ENCODE measurements at places on chromosomes 11 and 22. TPM values are rescaled to one million over a fixed set of nuclear protein-coding genes. Genes with fewer than 3 reads are reported as not detected.

OR5I1 gene
- not detected for total RNA-seq

NCR3LG1 gene
- total RNA-seq: 1.3 TPM

RFPL3 gene
- total RNA-seq: not detected

TECTA gene
- 2.5 TPM for total RNA-seq

KCTD14 gene
- total RNA-seq: 6.4 TPM

COPB1 gene
- total RNA-seq: 156 TPM

GSTT2 gene
- 4.9 TPM for total RNA-seq

TAGLN gene
- total RNA-seq: 505 TPM

CTNND1 gene
- total RNA-seq: 197 TPM

TNNI2 gene
- total RNA-seq: 3.1 TPM

TTC12 gene
- total RNA-seq: 43.2 TPM

ADSL gene
- 41.2 TPM for total RNA-seq

OR10A3 gene
- total RNA-seq: not detected

L3MBTL2 gene
- total RNA-seq: 28.6 TPM

PEX26 gene
- 36.9 TPM for total RNA-seq

LRP4 gene
- total RNA-seq: 30.8 TPM

RFPL2 gene
- not detected for total RNA-seq

TENM4 gene
- 5.0 TPM for total RNA-seq

PTPRJ gene
- total RNA-seq: 32.7 TPM

- no peak for DNase-seq
These were observed 39.4 kb upstream of the GGTLC2 start for GRCh38 chr22:22605074-22605404.

DNA sequence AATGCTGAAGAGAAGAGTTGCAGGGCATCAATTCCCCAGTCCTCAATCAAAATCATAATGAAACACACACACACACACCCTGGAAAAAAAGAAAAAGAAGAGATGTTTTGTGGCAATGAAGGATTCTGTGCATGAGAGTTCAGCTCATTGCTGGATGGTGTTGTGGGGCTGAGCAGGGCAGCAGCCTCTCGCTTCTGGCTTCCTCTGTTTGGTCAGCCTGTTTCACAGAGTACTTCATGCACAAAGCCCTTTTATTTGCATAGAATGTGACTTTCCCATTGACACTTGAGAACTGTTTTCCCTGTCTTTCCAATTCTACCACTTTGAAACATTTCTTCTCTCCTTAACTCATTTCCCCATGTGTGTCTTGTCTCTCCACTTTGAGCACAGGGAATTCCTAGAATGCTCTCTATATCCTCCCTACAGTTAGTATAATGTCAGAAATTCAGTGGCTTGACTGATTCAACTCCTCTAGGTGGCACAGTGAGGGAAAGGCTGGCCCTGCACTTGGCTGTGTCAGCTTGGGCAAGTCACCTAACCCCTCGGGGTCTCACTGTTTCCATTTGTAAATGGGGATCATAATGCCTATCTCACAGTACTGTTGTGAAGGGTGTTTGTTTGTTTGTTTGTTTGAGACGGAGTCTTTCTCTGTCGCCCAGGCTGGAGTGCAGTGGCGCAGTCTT lies 25.4 kb upstream of the BSX start:
- no peak for DNase-seq

- DNase-seq: no peak
These were observed 11.4 kb upstream of the MUC5AC start for GRCh38 chr11:1146365-1146764.

GRCh38 chr11:128026596-128026995 lies 560.8 kb downstream of the ETS1 start:
- DNase-seq: no peak

DNA sequence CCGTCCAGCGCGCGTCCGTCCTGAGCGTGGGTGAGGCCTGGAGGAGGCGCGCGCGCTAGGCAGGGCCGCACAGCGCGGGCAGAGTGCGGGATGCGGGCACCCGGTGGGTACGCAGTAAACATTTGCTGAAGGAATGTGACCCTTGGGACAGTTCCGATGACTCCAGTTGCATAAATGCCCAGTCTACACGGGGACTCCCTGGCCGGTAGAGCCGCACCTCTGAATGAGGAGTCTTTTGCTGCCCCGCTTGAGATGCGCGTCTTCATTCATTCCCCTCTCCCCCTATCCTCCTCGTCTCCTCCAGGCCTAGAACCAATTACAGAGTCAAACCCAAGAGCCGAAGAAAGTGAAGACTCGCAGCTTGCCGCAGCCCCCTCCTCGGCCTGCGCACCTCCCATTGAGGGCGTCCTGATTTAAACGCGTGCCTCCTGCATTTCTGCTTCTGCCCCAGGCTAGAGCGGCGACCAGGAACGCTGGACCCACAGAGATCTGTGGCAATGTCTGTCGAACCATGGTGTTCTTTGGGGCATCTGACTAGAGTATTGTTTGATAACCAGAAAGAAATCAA lies 729 bp upstream of the CHKB start:
- DNase-seq: no peak

DNA sequence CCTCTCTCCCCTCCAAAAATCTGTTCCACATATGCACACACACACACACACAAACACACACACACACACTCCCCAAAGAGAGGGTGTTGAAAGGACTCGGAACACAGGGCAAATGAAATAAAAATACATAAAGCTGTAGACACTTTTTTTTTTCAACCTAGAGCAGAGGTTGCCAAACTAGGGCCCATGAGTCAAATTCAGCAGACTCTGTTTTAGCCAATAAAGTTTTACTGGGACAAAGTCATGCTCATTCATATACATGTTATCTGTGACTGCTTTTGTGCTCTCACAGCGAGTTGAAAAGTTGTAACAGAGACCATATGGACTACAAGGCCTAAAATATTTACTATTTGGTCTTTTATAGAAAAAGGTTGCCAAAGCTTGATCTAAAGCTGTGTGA lies 8.9 kb downstream of the IMMP1L start:
- no peak for DNase-seq

DNA sequence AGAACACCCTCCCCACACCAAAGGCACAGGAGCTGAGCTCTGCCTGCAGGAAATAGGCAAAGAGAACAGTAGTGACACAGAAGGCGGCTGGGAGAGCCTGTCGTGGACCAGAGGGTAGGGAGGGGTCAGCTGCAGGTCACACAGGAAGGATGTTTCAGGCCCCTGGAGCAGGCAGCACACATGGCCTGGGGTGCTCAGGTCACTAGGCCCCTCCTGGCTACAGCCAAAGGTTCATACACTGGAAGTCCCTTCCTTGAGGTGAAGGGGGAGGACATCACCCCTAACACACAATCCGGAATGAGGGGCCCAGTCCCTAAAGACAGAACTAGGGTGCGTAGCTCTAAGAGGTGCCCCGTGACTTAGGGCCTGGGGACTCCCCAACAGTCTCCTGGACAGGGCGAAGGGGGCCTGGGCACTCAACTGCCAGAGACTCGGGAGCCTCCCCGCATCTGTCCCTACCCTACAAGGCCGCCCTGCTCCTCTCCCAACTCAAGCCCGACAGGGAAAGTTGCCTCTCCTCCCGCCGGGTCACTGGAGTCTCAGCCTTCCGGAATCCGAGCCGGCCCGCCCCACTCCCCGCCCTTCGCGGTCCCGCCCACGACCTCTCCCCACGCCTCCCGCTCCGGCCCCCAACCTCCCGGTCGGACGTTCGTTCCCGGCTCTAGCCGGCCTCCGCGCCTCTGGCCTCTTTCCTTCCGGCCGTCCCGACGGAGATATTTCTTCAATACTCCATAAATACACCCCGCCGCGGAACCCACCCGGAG lies at the start of gene CYB5R2:
TSS of gene CYB5R2 (minus strand) at position 541 of the 764 bp plus-strand sequence. CDS start 675 bp downstream, outside the sequence.
- peak; percentile 80 for DNase-seq

GRCh38 chr11:75162954-75163353 lies 12.0 kb downstream of the SLCO2B1 start:
- no peak for DNase-seq

GRCh38 chr22:50640857-50641647 lies 13.1 kb upstream of the ARSA start:
- DNase-seq: no peak

- no peak for DNase-seq
These were observed 469.2 kb upstream of the ANO5 start for GRCh38 chr11:21723678-21724077.

- no peak for DNase-seq
These were observed 4.1 kb upstream of the SORL1 start for GRCh38 chr11:121448011-121448410.

- DNase-seq: no peak
These were observed 13.8 kb downstream of the CABP7 start for GRCh38 chr22:29733362-29734201.

- no peak for DNase-seq
These were observed 69.8 kb downstream of the FBLN1 start for GRCh38 chr22:45572444-45572843.

- no peak for DNase-seq
These were observed 117.4 kb upstream of the SERPIND1 start for GRCh38 chr22:20656516-20656901.

- no peak for DNase-seq
These were observed 9.5 kb downstream of the ALDH3B2 start for GRCh38 chr11:67664696-67665540.

GRCh38 chr22:30054764-30055069 lies 25.5 kb upstream of the HORMAD2 start:
- DNase-seq: no peak

GRCh38 chr22:41563051-41563711 lies 2.4 kb downstream of the CSDC2 start:
- DNase-seq: no peak

GRCh38 chr22:34960005-34960404 lies 106.0 kb upstream of the ISX start:
- no peak for DNase-seq

DNA sequence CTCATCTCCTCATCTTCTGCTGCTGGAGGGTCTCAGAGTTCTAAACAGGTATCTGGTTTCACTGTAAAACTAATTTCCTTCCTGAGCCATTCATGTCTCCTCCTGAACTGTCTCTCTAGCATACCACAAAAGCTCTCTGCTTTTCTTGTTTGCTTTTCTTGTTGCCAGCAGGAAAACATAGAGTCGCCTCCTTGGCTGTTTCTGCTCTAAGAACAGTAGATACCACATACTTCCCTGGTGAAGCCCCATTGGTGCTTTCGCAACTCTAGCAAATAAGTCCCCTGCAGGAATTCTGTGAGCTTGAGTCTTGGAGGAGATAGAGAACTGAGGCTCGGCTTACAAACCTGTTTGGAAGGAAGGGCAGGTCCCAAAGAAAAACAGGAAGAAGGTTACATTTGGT lies 7.0 kb downstream of the DIXDC1 start:
- DNase-seq: peak; percentile 20

- no peak for DNase-seq
These were observed 40.8 kb upstream of the ST14 start for GRCh38 chr11:130118636-130119387.

DNA sequence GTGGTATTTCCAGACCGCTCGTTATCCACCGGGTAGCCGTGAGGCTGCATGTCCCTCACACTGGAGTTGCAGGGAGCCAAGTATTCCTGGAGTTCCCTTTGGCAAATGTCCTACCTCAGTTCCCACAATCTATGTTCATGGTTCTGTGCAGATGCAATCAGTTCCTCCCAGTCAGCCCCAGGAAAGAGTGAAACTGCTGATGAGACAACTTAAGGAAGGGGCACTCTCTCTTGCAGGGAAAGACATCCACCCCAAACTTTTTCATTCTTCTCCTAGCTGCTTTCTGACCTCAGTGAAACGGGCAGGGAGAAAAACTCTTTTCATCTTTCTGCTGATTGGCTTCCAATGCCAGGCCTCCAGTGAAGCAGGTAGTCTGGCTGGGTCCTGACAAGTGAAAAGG lies 205.1 kb upstream of the TMEM45B start:
- DNase-seq: no peak

- peak; percentile 58 for DNase-seq
These were observed 5.1 kb upstream of the MYRF start for GRCh38 chr11:61747192-61747966.

- peak; percentile 24 for DNase-seq
These were observed 1.2 kb upstream of the AHNAK start for GRCh38 chr11:62547691-62548281.

DNA sequence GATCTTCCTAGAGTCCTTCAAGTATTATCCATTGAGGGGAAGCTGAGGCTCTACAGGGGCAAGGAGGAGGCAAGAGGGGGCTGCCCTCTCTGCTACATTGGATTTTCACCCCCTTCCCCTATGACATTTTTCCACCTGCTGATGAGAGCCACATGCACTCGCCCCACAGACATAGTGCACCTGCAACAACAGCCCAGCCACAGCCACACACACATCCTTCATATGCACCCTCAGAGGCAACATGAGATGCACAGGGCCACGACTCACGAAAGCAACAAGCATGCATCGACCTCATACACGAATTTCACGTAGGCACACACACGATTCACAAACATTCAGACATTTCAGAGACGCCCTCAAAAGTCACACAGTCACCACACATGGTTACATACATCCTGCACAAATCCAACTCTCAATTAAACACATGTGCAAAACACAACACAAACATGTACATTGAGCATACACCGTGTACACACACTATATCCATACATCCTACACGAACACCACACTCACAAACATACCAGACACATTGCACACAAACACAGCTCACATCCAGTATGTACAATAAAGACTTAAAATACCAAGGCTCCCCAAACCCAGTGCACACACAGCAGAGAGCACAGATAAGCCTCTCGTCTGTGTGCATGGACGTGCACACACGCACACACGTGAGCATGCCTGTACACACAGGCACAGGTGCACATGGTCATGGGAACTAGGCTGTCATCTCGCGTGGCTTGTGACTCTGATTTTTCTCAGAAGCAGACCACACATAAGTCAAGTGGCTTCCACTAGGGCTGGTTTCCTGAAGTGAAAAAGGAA lies 6.3 kb upstream of the LRRC32 start:
- no peak for DNase-seq

GRCh38 chr11:48103621-48104567 lies 112.7 kb upstream of the OR4B1 start:
- no peak for DNase-seq

GRCh38 chr11:31218847-31219246 lies 150.7 kb downstream of the DCDC1 start:
- no peak for DNase-seq

GRCh38 chr11:128476729-128477128 lies 110.6 kb downstream of the ETS1 start:
- peak; percentile 47 for DNase-seq

DNA sequence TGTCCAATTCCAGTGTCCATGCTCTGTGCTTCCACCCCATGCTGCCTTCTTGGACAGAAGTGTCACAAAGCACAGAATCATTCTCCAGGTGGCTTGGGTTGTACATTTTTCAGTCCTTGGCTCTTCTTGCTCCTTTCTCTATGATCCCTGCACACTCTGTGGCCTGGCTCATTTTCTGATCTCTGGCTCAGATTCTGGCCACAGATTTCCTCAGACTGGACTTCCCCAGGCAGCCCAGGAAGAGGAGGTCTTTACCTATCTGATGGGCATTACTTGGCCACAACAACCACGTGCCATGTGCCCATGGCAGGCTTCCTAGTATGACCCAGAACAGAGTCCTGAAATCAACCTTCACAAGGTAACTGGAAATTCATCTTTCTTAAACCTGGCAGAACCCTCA lies 27.2 kb downstream of the SYTL2 start:
- DNase-seq: no peak

- no peak for DNase-seq
These were observed 40.9 kb downstream of the MRTFA start for GRCh38 chr22:40595497-40596234.

- no peak for DNase-seq
These were observed 487.8 kb downstream of the BUD13 start for GRCh38 chr11:116285026-116285425.

- DNase-seq: peak; percentile 50
These were observed 14.3 kb upstream of the BCL9L start for GRCh38 chr11:118939953-118940598.

GRCh38 chr22:22702237-22703202 lies 58.1 kb downstream of the GGTLC2 start:
- DNase-seq: no peak

- DNase-seq: no peak
These were observed 98.3 kb upstream of the ZC3H12C start for GRCh38 chr11:109994907-109995306.

All from lung (tissue), 17 donors.